NCI-H1048 (cell line): ENCODE measurements at places on chromosomes 5 and 9.

- DNase-seq, result no peak
These were observed 87.7 kb downstream of the ANGPTL2 start for GRCh38 chr9:127034691-127035090.

- DNase-seq, result no peak
These were observed 589.2 kb upstream of the KLF4 start for GRCh38 chr9:108078811-108079210.

DNA sequence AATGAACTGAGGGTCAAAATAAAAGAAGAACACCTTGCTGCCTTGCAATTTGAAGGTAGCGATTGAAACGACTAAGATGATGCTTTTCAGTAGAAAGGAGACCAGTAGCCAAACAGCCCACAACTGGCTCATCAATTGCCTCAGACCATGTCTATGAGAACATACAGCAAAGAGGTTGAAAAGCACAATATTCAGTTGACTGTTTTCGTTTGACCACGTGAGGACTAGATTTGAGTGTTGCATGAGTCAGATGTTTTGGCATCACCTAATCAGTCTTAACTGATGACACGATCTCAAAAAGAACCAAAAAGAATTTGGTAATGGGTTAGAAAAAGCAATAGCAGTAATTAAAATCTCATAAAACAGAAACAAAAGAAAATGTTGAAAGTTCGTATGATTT, 82.7 kb upstream of the IL7R start:
- DNase-seq, result no peak

GRCh38 chr9:132200706-132201105, 38.8 kb downstream of the NTNG2 start:
- no peak for DNase-seq

GRCh38 chr9:6413365-6414246, 607 bp downstream of the UHRF2 start:
- no peak for DNase-seq

GRCh38 chr5:166287866-166288265, 2003.6 kb upstream of the WWC1 start:
- no peak for DNase-seq

DNA sequence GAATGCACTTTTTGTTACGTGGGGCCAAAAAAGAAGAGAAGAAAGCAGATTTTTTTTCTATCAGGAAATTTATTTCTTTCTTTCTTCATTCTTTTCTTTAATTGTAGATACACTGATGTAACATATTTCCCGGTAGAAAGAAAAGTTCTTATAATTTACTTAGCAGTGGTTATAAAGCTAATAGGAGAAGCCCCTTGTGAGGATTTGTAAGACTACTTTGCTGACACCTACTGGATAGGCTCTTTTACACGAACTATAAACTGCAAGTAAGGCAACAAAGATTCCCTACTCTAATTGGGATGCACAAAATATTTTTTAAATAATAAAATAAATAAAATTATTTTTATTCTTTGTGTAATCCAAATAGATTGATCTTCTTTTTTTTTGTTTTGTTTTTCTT, 284.4 kb downstream of the DNAH5 start:
- no peak for DNase-seq

DNA sequence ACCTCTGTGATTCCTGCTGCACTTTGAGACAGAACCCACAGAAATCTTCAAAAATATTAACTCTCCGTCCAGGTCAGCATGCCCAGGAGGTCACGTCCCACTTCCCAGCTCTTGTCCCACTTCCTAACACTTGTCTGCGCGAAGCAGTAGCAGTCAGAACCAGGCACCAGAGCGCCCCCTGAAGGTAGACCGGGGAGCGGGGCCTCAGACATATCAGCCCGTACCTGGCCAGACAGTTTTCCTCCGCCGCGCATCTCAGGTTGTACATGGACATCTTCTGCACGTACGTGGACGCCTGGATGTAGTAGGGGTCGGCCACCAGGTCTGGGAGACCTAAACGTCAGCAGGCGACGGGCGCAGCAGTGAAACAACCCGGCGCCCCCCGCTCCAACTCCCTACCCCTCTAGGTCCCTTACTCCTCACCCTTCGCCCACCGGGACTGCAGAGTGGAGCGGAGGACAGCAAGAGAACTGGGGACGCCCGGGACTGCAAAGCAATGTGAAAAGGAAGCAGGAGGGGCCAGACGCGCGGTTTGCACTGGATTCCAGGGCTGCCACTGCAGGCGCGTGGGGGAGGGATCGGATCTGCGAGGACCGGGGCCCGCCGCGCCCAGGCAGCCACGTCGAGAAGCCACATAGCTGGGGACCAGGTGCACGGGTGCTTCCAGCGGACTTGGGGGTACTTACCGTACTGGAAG, 1.2 kb downstream of the LOX start:
- DNase-seq, result peak; percentile 70

- no peak for DNase-seq
These were observed 505 bp downstream of the C5orf34 start for GRCh38 chr5:43514471-43514815.

DNA sequence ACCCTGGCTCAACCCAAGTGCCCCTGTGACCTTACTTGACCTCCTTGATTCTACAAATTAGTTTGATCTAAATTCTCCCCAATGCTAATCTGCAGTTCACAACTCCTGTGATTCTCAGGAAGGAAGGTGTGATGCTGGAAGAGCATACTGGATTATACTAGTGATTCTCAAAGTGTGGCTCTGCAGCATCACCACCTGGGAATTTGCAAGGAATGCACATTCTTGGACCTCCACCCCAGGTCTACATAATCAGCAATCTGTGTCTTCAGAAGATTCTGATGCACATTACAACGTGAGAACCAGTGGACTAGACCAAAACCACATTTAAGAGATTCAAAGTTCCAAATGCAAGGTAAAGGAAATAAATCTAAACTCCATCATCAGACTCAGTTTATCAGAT, 198.6 kb downstream of the AGTPBP1 start:
- DNase-seq, result no peak
